ENCODE measurements at places on chromosomes 4 and X. TPM values are rescaled to one million over a fixed set of nuclear protein-coding genes. Genes with fewer than 3 reads are reported as not detected.

- H3K27ac ChIP-seq: no peak overlapping the region
- no peak for DNase-seq
- H3K27me3 ChIP-seq: no peaks in the 10 kb centered on the region
- peaks cover 9% of the 10 kb centered on the region for H3K4me1 ChIP-seq
- no peaks in the 10 kb centered on the region for H3K36me3 ChIP-seq
- H3K4me3 ChIP-seq: no peak overlapping the region
Measured at GRCh38 chr4:77773101-77773500, 46.1 kb downstream of the CNOT6L start.

DNA sequence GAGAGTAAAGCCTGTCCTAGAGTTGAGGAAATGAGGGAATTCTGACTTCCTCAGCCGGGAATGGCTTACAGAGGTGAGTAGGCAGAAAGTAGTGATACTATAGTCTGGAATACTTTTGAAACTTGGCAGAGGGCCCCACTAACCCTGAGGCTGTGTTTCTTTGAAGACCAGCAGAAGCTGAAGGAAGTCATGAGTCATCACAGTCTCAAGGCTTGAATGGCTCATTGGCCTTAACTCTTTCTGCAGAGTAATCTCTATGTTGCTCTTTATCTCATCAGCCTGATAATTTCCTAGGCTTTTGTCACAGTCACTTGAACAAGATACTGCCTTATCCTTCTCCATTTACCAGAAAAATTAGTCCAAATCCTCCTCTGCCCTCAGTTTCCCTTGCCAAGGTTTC lies 80.8 kb downstream of the ANKRD50 start:
- no peaks in the 10 kb centered on the region for H3K36me3 ChIP-seq
- H3K4me3 ChIP-seq: no peak overlapping the region
- DNase-seq: peak; percentile 69
- H3K27ac ChIP-seq: peak overlapping the region; percentile 18
- H3K4me1 ChIP-seq: peaks cover 11% of the 10 kb centered on the region

- H3K36me3 ChIP-seq: no peaks in the 10 kb centered on the region
- no peak overlapping the region for H3K27ac ChIP-seq
- H3K4me3 ChIP-seq: no peak overlapping the region
- no peaks in the 10 kb centered on the region for H3K27me3 ChIP-seq
- DNase-seq: no peak
- H3K4me1 ChIP-seq: peaks cover 11% of the 10 kb centered on the region
Measured at GRCh38 chr4:52852711-52853110, 9.4 kb upstream of the RASL11B start.

The MAGEA4 gene
- total RNA-seq: not detected

The EXOC1 gene
- 41.7 TPM for total RNA-seq

GRCh38 chr4:84623661-84624060 lies 40.7 kb downstream of the CDS1 start:
- H3K4me1 ChIP-seq: no peaks in the 10 kb centered on the region
- DNase-seq: no peak
- H3K36me3 ChIP-seq: no peaks in the 10 kb centered on the region
- no peak overlapping the region for H3K27ac ChIP-seq
- no peaks in the 10 kb centered on the region for H3K27me3 ChIP-seq

DNA sequence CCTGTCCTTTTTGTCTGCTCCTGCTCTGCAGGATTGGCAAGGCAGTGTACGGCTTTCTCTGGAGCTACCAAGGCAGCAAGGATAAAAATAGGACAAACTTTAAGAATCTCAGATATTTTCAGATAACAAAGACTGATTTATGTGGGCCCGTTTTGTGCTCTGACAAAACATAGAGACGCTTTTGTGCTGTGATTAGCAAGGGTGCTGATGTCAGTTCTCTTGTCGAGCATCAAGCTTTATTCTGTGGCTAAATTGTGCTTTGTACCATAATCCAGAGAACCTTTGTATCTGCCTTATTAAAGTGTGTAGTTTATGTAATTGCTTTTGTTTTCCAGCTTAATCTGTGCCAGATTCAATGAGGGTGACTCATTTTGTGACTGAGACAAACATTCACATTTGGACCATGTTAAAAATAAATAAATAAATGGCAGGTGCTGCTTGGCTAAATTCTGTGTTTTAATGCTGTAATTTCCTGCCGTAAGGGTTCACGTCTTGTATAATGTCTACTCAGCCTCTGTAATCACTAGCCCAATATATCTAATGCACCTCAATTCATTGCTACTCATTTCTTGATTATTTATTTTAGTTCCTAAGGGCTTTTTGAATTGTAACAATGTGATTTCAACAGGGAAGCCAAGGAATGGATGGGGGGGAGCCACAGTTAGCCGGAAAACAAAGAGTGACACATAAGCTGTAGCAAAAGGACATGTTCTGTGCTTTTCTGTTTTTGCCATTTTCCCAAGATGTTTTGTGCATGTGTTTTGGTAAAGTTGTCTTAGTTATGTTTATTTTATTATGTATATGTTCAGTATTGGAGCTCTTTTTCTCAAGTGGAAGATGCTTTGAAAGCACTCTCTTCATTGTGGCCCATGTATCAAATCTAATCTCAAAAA lies 75.1 kb downstream of the GAB1 start:
- no peak overlapping the region for H3K27ac ChIP-seq
- no peak for DNase-seq
- no peak overlapping the region for H3K4me3 ChIP-seq
- H3K36me3 ChIP-seq: no peaks in the 10 kb centered on the region

DNA sequence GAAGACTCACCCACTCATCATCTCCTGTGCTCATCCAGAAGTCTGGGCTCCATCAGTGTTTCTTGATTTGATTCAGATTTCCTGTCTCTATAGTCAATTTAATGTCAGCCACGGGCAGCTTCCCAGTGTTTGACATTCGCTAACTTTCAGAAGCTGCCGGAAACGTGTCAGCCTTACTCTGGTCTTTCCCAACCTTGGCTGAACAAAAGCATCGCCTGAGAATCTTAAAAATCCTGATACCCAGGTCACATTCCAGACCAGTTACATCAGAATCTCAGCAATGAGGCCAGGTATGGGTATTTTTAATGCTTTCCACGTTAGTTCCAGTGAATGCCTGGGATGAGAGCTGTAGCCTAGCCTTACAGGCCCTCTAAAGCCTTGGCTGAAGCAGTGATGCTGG lies 233.8 kb downstream of the FRMPD4 start:
- H3K36me3 ChIP-seq: no peaks in the 10 kb centered on the region
- H3K4me3 ChIP-seq: no peak overlapping the region
- H3K4me1 ChIP-seq: no peaks in the 10 kb centered on the region
- H3K27me3 ChIP-seq: no peaks in the 10 kb centered on the region

DNA sequence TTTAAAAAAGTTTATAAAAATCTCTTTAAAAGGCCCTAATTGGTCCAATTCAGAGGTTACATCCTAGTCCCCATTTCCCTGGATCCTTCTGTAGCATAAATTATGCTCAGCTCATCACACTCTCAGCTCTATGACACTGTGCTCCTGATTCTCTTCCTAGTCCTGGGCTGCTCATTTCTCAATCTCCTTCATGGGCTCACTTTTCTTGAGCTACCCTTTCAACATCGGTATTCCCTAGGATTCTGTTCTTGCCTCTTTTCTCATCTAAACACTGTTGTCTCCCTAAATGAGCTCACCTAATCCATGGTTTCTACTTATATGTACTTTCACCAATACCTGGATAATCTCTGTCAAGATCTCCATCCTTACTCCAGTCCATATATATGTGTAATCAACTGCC lies 14.7 kb downstream of the KLHL15 start:
- no peak overlapping the region for H3K27ac ChIP-seq
- DNase-seq: no peak
- H3K4me1 ChIP-seq: no peaks in the 10 kb centered on the region
